ENCODE measurements at places on chromosomes 4 and X. TPM values are rescaled to one million over a fixed set of nuclear protein-coding genes. Genes with fewer than 3 reads are reported as not detected.

The TGIF2LX gene
- total RNA-seq, result not detected

- DNase-seq, result no peak
These were observed 142.8 kb downstream of the NDST3 start for GRCh38 chr4:118177126-118177525.

The MAGEE2 gene
- total RNA-seq, result not detected

The ZNF630 gene
- total RNA-seq, result 1.9 TPM

DNA sequence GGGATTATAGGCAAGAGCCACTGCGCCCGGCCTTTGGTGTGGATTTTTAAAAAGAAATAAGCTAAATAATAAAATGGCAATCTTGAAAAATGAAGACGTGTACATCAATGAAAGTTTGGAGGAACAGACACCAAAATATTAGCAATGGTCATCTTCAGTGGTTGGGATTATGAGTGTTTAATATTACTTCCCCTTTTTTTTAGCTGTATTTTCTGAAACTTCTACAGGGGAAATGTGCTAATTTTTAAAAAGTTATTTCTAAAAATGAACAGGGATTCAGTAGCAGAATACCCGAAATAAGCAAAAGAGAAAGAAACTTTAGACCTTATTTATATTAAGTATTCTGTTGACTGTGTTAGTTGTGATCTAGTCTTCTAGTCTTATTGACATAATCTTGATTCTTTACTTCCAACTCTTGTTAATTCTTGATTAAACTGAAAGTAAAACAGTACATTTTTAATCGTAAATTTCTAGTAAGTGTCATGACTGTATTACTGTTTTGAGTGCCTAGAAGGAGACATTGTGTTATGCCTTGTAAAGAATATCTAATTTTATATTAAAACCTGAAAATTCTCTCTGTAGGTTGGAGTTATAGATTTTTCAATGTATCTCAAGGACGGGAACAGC is 51.3 kb downstream of the RUFY3 start:
- no peak for DNase-seq

DNA sequence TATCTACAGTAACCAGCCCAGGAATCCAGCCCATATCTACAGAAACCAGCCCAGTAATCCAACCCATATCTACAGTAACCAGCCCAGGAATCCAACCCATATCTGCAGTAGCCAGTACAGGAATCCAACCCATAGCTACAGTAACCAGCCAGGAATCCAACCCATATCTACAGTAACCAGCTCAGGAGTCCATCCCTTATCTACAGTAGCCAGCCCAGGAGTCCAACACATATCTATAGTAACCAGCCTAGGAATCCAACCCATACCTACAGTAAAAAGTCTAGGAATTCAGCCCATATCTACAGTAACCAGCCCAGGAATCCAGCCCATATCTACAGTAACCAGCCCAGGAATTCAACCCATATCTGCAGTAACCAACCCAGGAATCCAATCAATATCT is 445.0 kb upstream of the BOD1L1 start:
- DNase-seq, result no peak

DNA sequence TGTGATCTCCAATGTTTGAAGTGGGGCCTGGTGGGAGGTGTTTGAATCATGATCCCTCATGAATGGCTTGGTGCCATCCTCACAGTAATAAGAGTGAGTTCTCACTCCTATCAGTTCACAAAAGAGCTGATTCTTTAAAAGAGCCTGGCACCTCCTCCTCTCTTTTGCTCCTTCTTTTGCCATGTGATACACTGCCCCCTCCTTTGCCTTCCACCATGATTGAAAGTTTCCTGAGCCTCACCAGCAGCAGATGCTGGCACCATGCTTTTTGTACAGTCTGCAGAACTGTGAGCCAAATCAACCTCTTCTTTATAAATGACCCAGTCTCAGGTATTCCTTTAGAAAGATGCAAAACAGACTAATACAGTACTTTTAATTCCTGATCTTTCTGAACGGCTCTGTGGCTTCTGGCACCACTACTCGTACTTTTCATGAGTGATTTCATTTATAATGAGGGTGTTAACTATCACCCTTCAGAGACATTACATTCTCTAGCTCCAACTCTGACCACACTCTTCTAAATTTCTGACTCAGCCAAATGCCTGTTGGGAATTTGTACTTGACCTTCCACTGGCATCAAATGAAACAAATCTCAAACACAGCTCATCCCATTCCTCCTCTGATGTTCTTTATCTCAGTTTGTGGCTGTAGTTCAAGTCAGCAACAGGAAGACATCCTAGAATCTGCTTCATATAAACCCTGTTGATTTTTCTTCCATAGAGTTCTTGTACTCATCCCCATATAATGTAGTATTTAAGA is 4.2 kb downstream of the UFSP2 start:
- no peak for DNase-seq

All from CD4-positive, alpha-beta T cell (primary cell).